Fibroblast of skin of left biceps (primary cell): ENCODE measurements at places on chromosomes 7 and 10.

DNA sequence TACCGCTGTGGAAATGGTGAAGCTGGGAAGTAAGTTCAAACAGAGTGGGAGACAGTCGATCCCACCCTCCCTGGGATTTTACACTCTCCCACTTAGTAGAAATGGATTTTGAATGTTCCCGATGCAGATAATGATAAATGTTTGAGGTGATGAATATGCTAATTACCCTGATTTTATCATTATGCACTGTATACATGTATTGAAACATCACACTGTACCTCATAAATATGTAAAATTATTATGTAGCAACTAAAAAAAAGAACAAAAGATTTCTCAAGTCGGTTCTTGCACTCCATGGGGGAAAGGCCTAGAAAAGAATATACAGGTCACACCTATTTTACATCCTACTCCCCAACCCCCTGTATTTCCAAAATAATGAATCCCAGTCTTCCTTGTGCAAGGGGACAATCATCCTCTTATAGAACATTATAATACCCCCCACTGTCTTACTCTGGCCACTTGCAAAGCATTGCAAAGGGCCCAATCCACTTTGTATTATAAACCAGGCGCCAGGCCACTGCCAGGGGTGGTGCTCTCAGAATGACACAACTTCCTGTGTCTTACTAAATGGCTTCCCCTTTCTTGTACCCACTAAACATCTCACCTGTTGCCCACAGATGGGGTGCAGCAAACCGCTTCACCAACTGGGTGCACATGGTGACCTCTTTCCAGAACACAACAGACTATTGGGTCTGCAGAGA is 20.6 kb upstream of the OR2AE1 start:
- no peak for DNase-seq

DNA sequence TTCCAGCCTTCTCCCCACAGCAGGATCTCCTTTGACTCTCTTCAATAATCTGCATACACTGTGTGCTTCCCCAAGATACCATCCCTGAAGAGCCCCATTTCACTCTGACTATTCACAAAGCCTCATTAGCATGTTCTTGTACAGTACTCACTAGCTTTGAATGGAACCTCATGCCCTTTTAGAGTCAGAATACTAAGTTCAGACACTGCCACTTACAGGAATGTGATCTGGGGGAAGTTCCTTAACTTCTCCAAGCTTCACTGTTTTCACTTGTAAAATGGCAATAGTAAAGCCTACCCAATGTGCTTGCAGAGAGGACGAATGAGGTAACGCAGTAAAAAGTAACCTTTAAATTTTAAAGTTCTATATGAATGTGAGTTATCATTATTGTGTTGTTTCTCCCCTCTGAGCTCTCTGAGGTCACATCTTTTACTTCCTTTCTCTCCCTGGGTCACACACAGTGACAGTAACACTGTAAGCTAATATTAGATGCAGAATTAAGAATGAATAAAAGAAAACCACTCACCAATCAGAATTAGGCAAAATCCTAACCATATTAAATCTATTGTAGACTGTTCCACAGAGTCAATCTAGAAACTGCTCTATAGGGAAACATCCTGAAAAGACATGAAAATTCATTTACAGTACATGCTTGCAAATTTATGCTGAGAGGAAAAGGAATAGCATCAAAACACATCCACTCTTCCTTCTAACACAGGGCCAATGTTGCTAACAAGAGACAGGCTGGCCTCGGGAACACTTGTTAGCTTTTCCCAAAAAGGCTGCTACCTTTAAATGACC is 64.2 kb upstream of the IL6 start:
- DNase-seq, result no peak

- no peak for DNase-seq
Observed at GRCh38 chr10:25280076-25280475, 105.3 kb downstream of the GPR158 start.

GRCh38 chr10:116845823-116846222 is 3.5 kb upstream of the ENO4 start:
- no peak for DNase-seq

- peak; percentile 23 for DNase-seq
Observed at GRCh38 chr7:16891338-16891737, 9.6 kb upstream of the AGR3 start.

- DNase-seq, result no peak
Observed at GRCh38 chr10:128709686-128710085, 583.5 kb upstream of the MKI67 start.

GRCh38 chr7:88217675-88218428 is 2.0 kb downstream of the SRI start:
- DNase-seq, result no peak

DNA sequence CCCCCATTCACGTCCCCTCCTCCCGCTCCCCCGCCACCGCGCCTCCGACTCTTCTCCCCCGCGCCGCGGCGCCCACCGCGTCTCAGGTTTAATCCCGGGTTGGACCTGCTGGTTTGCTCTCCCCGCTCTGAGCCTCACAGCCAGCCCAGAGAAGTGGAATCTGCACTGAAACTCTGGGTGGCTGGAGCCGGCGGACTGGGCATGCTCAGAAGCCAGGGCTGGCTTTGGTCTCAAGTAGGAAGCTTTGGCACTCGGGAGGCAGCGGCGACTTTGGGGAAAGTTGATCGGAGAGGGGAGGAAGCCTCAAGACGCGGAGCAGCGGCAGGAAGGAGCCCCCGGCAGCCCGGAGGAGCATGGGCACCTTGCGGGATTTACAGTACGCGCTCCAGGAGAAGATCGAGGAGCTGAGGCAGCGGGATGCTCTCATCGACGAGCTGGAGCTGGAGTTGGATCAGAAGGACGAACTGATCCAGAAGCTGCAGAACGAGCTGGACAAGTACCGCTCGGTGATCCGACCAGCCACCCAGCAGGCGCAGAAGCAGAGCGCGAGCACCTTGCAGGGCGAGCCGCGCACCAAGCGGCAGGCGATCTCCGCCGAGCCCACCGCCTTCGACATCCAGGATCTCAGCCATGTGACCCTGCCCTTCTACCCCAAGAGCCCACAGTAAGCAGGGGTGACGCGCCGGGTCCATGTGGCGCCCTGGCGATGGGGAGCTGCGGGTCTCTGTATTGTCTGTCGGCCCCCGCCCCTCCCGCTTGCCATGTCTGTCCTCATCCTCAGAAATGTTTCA is at the start of gene PRKG1:
Gene PRKG1, plus strand, starts transcription at position 250 of the 791 bp plus-strand sequence.
- DNase-seq, result peak; percentile 50

DNA sequence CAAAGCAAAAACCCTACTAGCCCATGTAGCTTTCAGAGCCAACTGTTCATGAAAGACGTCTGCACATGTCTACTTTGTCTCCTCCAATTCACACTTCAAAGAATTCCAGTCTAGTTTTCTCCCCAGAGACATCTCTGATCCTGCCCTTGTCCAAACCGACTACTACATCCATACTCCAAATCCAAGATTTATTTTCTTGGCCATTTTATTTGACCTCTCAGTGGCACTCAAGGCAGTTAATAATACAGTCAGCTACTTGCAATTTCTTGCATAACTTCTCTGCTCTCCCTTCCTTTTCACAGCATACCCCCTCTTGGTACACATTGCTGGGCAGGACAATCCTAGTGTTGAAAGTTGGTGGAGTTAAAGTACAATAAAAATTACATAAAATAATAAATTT is 170.9 kb upstream of the INHBA start:
- no peak for DNase-seq

- DNase-seq, result no peak
Observed at GRCh38 chr10:123788981-123789380, 102.6 kb downstream of the CPXM2 start.

DNA sequence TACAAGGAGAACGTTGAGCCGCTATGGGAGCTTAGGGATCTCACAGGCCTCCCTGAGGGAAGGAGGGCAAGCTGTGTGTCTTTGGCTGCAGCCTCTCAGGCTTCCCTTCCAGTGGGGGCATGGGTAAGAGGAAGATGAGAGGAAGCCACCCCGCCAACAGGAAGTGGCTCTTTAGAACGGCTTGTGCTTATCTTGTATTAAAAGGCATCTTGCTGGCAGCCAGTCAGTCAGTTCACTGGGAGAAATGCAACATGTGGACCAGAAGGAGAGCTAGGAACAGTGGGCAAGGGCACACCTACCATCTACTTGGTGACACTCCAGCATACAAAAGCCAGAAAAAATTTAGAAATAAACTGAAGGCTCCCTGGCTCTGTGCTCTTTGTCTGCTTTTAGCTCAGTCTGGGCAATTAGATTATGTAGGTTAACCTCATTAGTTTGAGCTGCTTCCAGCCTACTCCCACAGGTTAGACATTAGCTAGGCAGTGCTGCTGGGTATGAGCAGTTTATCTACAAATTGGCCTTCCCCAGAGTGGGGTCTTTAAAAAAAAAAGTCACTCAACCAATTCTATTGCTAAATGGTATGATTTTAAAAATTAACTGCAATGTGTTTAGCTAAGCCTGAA is 595.9 kb downstream of the KCNMA1 start:
- no peak for DNase-seq

DNA sequence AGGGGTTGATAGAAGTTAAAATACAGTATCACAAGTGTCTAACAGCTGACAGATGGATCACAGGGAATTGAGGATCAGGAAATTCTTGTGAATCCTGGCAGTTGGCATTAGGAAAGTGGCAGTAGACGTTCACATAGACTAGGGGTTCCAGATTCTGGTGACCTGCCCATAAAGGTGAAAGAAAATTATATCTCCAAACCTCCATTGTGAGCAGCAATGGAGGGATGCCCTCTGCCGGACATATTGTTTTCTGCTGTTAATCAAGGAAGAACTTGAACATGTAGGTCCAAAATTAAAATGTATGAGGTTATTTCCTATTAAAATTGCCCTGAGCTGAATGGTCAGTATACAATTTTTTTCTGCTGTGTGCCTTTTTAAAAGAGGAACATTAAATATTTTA is 5.1 kb downstream of the NME8 start:
- no peak for DNase-seq

GRCh38 chr7:81845744-81846241 is 75.9 kb upstream of the HGF start:
- DNase-seq, result no peak

- DNase-seq, result no peak
Observed at GRCh38 chr7:88328787-88329186, 22.1 kb upstream of the STEAP4 start.

- DNase-seq, result no peak
Observed at GRCh38 chr10:109861081-109861480, 62.2 kb downstream of the XPNPEP1 start.

- DNase-seq, result no peak
Observed at GRCh38 chr7:148967602-148968001, 60.7 kb downstream of the PDIA4 start.

DNA sequence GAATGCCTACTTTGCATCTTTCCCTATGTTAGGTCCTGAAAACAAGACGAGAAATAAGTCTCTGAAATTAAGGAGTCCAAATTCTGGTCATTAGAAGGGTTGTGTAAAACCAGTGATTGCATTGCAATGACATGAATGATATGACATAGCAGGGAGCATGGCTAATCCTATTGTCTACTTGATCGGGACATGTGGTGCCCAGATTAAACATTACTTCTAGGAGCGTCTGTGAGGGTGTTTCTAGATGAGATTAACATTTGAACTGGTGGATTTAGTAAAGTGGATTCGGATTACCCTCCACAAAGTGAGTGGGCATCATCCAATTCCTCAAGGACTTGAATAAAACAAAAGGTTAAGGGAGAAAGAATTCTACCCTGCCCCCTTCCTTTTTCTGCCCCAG is 434.9 kb upstream of the KLF6 start:
- DNase-seq, result no peak

- peak; percentile 87 for DNase-seq
Observed at GRCh38 chr10:104300736-104301292, 31.8 kb downstream of the GSTO2 start.

GRCh38 chr10:4810092-4810491 is 15.9 kb upstream of the AKR1E2 start:
- no peak for DNase-seq

GRCh38 chr7:64946772-64947171 is 43.7 kb downstream of the ZNF273 start:
- DNase-seq, result no peak

- DNase-seq, result no peak
Observed at GRCh38 chr7:107461938-107462533, 7.8 kb upstream of the GPR22 start.

- peak; percentile 51 for DNase-seq
Observed at GRCh38 chr7:108045669-108046068, 42.7 kb upstream of the LAMB1 start.

GRCh38 chr7:158710651-158711102 is 6.1 kb upstream of the NCAPG2 start:
- peak; percentile 15 for DNase-seq

DNA sequence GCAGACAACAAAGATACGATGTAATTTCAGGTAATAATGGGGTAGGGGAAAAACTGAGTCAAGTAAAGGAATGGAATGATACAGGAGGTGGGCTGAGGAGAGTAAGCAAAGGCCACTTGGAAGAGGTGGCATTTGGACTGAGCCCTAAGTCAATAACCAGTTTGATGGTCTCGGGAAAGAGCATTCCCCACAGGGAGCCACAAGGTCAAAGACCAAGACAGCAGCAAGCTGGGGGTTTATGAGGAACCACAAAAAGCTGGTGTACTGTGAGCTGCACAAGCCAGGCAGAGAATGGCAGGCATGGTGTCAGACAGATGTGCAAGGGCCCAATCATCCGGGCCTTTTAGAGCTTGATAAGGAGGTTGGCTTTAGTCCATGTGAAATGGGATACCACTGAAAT is 98.7 kb downstream of the NOC3L start:
- no peak for DNase-seq

- no peak for DNase-seq
Observed at GRCh38 chr7:1368682-1369571, 90.3 kb downstream of the MICALL2 start.

DNA sequence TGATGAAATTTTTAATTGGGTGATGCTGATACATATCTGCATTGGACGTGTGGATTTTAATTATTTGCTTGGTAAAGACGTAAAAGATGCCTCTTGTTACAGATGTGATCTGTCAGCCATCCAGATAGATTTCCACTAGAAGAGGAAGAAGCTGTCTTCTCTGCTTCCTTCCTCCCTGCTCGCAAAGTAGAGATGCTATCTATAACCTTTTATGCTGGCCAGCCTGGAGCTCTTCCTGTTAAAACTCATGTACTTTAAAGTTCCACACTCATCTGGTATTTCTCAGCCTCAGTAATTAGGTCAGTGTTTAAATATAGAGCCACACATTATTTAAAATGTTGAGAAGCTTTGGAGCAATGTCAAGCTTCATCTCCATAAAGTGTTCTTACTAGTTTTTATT is 51.2 kb upstream of the TMEM229A start:
- no peak for DNase-seq

DNA sequence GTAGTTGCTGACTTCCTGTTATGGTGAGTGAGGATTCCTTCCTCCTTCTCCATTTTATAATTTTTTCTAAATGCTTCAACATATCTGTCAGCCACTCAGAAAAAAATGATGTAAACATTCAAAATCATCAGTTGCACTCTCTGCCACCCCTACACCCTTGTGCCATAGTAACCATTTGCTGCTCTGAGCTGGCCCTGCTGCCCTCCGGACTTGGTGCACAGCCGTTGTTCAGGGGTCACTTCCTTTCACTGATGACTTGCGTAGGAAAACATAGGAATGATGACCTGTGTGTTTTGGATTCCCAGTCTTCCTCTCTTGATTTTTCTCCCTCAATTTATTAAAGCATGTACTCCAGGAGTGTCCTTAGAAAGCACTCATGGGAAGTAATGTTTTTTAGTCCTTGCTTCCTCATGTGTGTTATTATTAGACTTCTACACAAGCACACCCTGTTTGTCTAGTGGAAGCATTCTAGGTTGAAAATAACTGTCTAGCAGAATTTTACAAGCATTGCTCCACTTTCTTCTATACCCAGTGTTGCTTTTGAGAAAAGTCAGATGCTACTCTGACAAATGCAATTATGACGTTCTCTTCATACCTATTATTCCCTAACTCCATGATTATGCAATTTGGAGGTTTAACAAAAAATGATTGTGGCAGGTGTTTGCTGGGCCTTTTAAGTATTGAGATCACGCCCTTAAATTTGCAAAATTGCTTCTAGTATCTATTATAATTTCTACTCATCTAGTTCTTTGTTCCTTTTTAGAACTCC is 62.6 kb upstream of the MTPN start:
- no peak for DNase-seq
